ENCODE measurements at places on chromosomes 2 and 18.

GRCh38 chr2:19461504-19462255 lies 103.3 kb upstream of the OSR1 start:
- no peak for DNase-seq

DNA sequence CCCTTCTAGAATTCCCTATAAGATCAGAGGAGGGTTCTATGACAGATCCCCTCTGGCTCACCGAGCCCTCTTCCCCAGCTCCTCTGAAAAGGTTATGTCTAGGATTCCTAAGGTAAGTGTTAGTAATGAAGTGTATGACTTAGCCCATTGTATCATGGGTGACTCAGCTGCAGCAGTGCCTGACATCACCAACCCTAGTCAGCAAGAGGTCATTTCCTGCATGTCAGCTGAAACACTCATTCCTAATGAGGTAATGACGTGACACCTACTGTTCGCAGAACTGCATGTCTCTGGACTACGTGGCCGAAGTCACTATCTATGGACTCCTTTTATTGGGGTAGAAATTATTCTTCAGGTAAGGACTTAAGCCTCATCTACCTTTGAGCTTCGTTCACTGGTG lies 196.1 kb upstream of the MYT1L start:
- peak; percentile 25 for DNase-seq

DNA sequence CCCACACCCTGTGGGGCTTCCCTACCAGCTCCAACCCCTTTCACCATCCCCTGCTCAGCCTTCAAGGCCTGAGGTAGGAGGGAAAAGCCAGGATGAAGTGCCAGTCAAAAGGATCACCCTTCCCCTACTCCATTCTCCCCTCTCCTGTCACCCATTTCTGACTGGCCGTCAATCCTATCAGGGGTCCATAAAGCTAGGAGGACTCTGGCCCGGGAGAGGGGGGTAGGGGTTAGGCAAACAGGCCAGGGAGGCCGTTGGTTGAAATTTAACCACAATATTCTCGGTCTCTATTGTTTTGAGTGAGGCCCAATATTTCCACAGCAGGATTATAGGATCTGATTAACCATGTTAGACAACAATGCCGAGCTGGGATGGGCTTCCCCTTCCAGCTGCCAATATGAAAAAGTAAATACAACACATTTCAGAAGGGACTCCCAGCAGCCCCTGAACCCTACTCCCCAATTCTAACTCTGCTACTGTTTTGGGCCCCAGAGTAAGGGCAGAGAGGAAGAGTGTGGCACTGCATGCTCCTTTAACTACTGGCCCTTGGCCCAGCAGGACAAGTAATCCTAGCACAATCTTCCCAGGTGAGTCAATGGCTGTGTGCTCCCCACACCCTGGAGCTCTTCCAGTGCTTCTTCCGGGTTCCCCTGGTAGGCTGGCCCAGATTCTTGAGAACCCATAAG lies 10.6 kb upstream of the IHH start:
- no peak for DNase-seq

DNA sequence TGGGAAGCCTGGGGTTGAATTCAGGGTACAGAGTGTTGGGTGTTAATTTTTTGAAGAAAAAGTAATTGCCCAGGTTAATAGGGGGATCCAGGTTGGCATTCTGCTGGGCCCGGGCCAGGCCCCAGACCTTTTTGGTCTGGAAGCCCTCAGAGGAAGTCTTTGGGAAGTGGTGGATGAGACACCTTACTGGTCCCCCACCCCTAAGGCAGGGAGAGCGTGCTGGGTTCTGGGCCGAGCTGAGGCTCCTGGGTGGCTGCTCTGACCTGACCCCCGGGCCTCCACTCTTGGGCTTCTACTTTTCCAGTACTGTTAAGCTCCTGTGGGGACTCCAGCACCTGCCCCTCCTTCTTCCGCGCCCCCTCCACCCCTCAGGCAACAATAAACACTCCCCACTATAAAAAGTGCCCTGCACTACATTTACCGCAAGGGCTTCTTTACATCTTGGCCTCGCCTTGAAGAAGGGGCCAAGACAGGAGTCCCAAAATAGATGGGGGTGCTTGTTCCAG lies 753 bp upstream of the HOXD3 start:
- no peak for DNase-seq

DNA sequence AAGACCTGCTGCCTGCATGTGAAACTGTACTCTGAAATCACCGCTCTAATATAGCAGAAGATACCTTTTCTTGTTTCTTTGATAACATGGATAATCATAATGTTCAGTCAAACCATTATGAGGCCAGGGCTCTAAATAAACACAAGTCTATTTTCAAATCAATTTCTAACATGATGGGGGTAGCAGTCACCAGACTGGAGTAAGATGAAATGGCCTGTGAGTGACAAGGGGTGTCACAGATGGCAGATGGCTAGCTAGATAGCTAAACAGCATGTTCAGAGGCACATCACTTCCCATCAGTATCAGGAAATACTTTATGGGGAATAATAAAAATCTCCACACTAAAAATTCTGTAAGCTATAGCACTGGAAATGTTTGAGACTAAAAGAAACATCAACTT lies 14.0 kb downstream of the MBD2 start:
- DNase-seq: no peak

- no peak for DNase-seq
Observed at GRCh38 chr2:224025874-224026273, 13.2 kb downstream of the SERPINE2 start.

DNA sequence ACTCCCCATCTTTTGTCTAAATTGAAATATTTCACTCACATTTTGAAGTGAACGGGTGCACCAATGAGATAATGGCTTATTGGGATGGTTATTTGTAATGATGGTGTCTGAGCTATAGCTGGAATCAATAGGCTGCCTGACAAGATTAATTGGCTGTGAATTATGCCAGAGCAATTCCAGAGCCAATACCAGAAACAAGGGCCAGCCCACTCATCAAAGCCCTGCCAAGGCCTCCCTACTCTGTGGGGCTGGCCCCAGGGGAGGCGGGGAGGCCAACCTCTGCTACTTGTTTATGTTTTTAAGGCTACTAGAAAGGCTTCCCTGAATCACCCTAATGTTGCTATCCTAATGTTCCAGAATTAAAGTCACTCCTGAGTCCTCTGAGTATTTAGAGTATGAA lies 29.1 kb upstream of the NEMP2 start:
- DNase-seq: no peak

GRCh38 chr2:20454036-20454981 lies 7.4 kb downstream of the RHOB start:
- DNase-seq: no peak

- DNase-seq: no peak
Observed at GRCh38 chr2:144362401-144362800, 157.5 kb downstream of the ZEB2 start.

GRCh38 chr18:34339155-34339554 lies 114.4 kb upstream of the NOL4 start:
- peak; percentile 64 for DNase-seq

DNA sequence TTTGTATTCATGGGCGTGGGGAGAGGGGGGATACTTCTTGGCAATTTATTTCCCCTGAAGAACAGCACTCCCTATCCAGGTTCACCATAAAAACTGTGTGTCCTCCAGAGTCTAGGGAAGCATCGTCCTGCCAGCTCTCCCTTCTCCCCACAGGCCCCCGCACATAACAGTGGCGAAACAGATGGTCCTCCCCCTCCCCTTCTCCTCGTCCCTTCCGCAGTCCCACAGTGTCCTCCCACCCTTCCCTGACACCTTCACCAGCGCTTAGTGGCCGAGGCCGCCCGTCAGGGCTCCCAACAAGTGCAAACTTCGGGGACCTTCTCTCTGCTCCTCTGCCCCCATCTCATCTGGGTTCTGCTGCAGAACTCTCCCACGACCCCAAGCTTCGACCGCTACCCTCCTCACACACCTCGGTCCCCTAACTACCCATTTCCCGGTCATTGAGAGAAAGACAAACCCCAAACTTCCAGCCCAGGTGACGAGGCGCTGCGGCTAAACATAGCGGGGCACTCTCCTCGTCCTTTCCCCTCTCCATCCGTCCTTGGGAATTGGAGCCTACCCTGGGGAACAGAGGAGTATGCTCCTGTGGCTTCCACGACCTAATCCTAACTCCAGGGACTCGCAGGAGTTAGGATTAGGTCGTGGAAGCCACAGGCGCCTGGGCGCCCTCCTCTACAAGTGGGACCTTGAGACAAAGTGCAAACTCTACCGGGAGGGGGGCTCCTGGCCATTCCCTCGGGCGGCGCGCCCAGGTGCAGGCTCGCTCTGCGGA lies 971 bp downstream of the ZNF385B start:
- peak; percentile 66 for DNase-seq

GRCh38 chr2:69007603-69008002 lies 5.4 kb upstream of the ANTXR1 start:
- no peak for DNase-seq

DNA sequence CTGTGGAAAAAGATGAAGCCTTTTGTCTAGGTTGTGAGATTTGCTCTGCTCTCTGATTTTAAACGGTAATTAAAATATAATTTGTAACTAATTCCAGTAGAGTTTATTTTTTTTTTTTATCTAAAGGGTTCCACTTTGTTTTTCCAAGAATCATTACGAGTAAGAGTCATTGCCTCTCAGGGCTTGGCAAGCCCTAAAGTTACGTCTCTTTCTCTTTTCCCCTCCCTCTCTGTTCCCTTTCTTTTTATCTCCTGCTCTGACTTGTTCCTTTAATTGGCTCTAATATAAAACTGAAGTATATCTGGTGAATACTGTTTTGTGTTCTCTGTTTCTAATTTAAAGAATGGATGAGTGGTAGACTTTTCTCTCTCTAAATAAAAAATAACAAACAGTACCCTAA lies 75.8 kb downstream of the CALCRL start:
- no peak for DNase-seq

DNA sequence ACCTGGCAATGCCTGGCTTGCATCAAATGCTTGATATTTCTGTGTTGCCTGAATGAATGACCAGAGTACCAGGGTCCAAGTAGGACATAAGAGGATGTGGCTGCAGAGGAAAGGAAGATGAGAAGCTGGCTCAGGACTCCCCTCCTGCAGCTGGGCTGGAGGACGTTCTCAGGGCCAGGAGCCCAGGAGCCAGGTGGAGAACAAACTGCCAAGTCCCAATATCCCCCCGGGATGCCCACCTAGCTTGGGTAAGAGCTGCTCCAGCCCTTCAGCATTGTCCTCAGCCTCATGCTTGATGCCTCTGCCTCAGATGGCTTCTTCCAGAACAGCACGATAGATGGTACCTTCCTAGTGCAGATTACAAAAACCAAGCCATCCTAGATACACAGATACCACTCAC lies 8.6 kb upstream of the ATP6V1B1 start:
- no peak for DNase-seq

GRCh38 chr2:238847841-238848690 lies at the start of gene TWIST2:
Gene TWIST2, plus strand, starts transcription at chr2:238848085. Its CDS starts 131 bp downstream, at chr2:238848216.
- no peak for DNase-seq

DNA sequence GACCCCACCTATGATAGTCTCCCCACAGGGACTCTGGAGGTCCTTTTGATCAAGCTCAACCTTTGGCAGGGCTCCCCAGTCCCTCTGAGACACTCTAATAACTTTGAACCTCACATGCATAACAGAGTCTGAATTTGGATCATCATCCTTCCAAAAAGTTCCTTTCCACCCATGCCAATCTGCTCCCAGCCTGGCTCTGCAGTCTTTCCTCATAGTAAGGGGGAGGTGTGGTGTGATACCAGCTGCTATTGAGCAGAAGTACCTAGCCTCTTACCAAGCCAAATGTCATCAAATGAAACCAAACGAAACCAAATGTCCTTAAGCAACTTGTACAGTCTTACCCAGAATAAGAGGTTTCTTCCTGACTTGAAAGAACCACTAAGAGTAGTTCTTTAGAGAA lies 36.5 kb downstream of the DTNA start:
- DNase-seq: no peak

GRCh38 chr2:238970553-238971081 lies 122.7 kb downstream of the TWIST2 start:
- DNase-seq: peak; percentile 13

GRCh38 chr2:99672766-99673350 lies 183.0 kb upstream of the REV1 start:
- no peak for DNase-seq

Data from NCI-H510A treated with DMSO at 0.1 percent for 48 hours (cell line).